ENCODE measurements at places on chromosomes 1 and 21. TPM values are rescaled to one million over a fixed set of nuclear protein-coding genes. Genes with fewer than 3 reads are reported as not detected.

GRCh38 chr1:188127507-188127906 lies 1298.8 kb downstream of the PLA2G4A start:
- no peak for DNase-seq

DNA sequence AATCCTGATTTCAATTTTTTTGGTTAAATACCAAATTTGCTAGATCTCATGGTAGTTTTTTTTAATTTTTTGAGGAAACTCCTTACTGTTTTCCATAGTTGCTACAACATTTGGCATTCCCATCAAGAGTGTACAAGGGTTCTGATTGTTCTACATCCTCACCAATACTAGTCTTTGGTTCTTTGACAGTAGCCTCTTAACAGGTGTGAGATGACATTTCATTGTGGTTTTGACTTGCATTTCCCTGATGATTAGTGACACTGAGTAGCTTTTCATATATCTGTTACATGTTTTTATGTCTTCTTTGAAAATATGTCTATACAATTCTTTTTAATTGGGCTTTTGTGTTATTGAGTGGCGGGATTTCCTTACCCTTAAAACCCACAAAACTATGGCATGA lies 20.9 kb upstream of the RGS13 start:
- no peak for DNase-seq

DNA sequence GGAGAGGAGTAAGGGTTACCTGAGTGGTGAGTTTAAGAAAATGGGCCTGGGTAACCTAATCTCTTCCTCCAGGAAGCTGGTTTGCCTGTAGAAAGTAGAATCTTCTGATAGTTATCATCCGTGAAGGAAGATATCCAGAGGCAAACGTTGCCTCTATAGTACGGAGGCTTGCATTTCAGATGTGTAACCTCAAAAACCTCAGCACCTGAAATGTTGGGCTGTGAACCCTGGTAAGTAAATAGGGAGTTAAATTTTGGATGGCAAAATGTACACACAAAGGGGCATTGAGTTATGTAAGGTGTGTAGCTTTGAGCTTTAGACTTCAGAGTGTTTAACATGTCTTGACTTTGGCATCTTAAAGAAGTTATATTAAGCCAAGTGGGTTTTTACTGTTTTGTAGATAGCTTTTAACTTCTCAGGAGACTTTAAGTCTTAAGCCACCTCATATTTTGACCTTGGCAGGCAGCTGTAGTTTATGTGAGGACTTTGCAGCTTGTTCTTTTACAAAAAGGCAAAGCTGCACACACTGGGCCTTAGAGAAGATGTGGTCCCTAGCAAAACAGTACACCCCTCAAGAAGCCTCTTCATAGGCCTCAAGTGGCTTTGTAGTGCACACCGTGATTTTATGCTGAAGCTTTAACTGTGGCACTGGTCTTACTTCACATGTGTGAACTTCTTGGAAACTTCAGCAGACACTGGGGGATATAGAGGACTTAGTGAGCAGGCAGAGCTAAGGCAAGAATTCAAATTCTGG lies 83.4 kb downstream of the SNRPE start:
- no peak for DNase-seq

The KCNJ9 gene
- polyA plus RNA-seq: 0.04 TPM

GRCh38 chr1:28233264-28233606 lies 406 bp upstream of the DNAJC8 start:
- DNase-seq: no peak

The DDAH1 gene
- 155 TPM for polyA plus RNA-seq

DNA sequence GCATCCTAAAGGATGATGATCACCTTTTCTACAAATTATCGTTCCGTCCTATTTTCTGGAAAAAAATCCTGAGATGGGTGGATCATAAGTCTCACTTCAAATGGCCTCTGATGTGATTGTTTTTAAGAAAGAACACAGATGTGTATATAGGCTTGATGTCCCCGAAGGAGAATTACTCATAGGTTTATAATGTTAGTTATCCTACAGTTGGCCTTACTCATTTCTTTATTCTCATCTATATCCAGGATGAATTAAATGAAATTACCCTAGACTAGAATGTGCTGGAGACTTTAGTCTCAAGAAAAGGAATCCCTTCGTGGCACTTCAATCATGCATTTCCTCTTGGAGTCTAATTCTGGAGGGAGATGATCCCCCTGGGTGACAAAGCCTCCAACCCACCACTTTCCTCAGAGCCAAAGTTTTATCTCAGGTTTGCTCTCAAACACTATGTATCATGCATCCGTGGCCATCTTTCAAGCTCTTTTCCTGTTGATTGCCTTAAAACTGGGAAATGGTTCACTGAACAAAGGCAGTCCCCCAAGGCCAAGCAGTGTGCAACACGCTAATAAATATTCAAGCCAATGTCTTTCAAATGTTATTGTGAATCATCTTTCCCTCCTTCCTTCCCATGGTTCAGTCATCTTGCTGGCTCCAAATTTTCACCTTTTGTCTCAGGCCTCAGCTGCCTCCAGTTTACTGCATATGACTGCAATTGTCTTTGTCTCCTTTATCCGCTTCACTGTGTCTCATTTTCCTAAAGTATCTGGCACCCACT lies 32.5 kb upstream of the SMYD2 start:
- no peak for DNase-seq

GRCh38 chr1:219988818-219989217 lies 57.5 kb downstream of the EPRS1 start:
- no peak for DNase-seq

Data from right renal pelvis (tissue), 4 donors.